ENCODE measurements at places on chromosomes 12 and 14. TPM values are rescaled to one million over a fixed set of nuclear protein-coding genes. Genes with fewer than 3 reads are reported as not detected.

DNA sequence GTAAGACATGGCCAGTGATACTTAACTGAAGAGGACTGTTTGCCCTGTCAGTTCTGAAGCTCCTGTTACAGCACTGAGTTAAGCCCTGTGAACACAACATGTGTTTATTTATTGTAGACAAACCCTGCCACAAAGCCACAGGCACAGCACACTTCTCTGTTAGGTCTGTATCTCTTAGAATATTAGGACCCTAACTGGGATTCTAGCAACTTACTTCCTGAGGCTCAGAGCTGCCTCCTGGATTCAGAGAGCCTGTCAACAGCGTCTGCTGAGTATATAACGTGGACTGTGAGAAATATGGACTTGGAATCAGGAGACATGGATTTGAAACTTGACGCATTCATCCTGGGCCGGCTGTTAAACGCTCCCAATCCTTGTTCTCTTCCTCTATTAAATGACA, 135.0 kb upstream of the HIF1A start:
- no peak for DNase-seq

DNA sequence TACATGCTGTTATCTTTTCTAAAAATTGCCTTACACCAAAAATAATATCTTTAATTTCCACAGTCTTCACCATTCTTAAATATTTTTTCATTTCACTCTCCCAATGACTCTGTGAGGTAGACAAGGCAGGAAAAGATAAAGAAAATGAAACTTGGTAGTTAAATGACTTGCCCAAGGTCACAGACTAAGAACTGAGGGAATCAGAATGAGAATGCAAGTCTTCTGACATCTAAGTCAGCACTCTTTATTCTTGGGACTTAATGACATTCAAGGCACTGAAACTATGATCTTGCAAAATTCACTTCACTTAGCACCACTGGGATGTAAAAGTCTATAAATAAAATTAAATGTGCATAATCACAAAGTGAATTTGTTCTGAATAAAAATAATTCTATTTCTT, 104.5 kb downstream of the SLC2A13 start:
- DNase-seq, result no peak

DNA sequence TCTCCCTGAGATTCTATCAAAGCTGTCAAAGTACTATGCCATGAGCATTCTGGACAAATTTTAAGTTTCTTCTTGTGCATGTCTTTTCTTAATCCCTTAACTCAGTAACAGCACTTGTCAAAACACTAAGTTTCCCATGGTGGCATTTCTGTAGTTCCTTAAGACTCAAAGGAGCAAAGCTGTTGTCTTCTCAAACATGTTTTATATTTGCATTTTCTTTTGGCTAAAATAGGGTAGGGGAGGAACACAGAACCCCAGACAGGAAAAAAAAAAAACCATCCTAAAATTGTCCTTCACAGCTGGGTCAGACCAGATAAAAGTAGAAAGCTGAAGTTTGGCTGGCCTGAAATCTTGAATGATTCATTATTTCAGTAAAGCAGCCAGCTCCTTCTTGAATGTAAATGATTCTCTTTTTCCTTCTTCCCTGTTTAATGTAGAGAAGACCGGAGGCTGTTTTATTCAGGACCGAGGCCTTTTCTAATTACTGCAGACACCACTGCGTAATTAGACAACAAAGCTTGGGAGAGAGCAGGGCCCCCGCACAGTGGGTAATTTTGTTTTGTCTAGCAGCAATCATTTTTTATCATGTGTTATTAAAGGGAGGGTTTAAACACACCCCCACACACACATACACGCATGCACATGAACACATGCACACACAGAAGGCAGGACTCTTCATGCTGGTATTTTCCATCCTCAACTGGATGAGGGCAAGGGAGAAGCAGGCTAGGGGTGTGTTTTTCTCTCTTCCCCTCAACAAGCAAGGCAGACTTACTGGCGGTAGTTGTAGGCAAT, 51.0 kb downstream of the PAH start:
- DNase-seq, result no peak

GRCh38 chr14:35878272-35879150, 52.4 kb downstream of the BRMS1L start:
- no peak for DNase-seq

Gene POLE2
- total RNA-seq, result 8.3 TPM

Measured in mesothelial cell of epicardium (in vitro differentiated cells).